B cell (primary cell): ENCODE measurements at places on chromosomes 4 and X. TPM values are rescaled to one million over a fixed set of nuclear protein-coding genes. Genes with fewer than 3 reads are reported as not detected.

GRCh38 chrX:40805404-40805803, 70.1 kb upstream of the MED14 start:
- no peak for DNase-seq
- H3K4me1 ChIP-seq, result no peaks in the 10 kb centered on the region
- no peak overlapping the region for H3K27ac ChIP-seq
- no peak overlapping the region for H3K4me3 ChIP-seq

- H3K4me3 ChIP-seq, result no peak overlapping the region
- no peak for DNase-seq
- no peaks in the 10 kb centered on the region for H3K27me3 ChIP-seq
- no peaks in the 10 kb centered on the region for H3K4me1 ChIP-seq
Observed at GRCh38 chr4:69718396-69719271, 41.8 kb downstream of the SULT1B1 start.

GPR50 gene
- not detected in 2 replicates for polyA plus RNA-seq

DNA sequence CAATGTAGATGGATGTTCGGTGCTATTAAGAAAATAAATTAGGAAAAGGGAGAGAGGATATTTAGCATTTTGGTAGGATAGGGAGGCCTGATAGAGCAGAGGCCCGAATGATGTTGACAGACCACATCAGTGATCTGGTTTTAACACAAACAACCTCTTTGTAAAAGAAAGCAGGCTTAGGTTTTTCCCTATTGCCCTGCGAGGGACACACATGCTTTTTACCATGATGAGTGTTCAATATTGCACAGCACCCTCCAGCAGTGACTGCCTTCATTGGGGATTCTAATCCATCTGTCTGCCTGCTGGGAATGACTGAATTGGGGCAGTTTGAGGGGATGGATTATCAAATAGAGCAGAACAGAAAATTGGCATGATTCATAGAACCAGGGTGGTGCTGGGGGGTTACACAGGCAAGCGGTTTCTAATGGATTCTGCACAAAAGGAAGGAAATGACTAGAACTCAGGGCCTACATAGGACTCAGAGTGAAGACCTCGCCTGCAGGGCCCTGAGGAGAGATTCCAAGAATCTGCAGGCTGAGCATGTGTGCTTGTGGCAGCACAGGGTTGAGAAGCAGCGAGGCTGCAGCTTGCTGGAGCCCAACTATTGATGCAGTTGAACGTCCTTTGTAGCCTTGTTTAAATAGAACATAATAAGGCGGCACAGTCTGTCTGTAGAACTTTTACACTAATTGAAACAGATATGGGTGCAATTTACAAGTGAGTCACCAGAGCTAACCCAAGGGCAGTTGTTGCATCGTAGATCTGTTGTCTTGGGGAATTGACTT, 58.0 kb downstream of the RHOH start:
- DNase-seq, result no peak
- no peak overlapping the region for H3K4me3 ChIP-seq
- H3K27me3 ChIP-seq, result no peaks in the 10 kb centered on the region
- no peak overlapping the region for H3K27ac ChIP-seq

- H3K4me3 ChIP-seq, result no peak overlapping the region
- no peaks in the 10 kb centered on the region for H3K36me3 ChIP-seq
Observed at GRCh38 chrX:16963216-16963615, 16.8 kb downstream of the REPS2 start.

GRCh38 chr4:61886131-61886530, 686.0 kb downstream of the ADGRL3 start:
- H3K4me3 ChIP-seq, result no peak overlapping the region
- H3K36me3 ChIP-seq, result no peaks in the 10 kb centered on the region
- DNase-seq, result no peak
- no peak overlapping the region for H3K27ac ChIP-seq
- no peaks in the 10 kb centered on the region for H3K27me3 ChIP-seq

DNA sequence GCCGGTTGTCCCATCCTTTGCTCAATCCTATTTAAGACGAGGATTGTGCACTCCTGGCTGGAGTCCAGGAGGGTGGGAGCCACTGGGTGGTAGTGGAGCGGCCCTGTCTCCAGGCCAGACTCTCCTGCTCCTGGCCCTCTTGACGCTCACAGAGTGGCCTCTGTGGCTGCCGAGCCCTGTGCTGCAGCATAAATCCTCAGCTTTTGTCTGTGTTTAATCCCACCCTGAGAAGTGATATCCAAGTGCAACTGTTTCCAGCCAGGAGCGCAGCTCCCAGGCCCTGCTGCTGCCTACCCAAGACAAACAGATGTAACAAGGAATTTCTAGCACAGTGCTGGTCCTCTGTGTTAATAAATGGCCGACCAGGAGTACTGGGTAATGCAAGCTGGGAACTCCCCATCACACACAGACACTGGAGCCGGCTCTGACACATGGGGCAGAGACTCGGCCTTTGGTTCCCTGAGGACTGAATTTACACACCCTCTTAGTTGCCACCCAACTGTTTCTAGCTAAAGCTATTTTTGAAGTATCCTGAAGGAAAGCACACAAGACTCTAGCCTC, 85.3 kb downstream of the GATB start:
- peaks cover 11% of the 10 kb centered on the region for H3K36me3 ChIP-seq
- H3K27ac ChIP-seq, result no peak overlapping the region
- H3K27me3 ChIP-seq, result no peaks in the 10 kb centered on the region
- no peaks in the 10 kb centered on the region for H3K4me1 ChIP-seq
- H3K4me3 ChIP-seq, result no peak overlapping the region
